Right cardiac atrium (tissue), 5 donors: ENCODE measurements at places on chromosomes 6 and 20. TPM values are rescaled to one million over a fixed set of nuclear protein-coding genes. Genes with fewer than 3 reads are reported as not detected.

The MEI4 gene
- 1.8 TPM for total RNA-seq

- no peak for DNase-seq
Observed at GRCh38 chr6:93731306-93731705, 311.9 kb upstream of the EPHA7 start.

DNA sequence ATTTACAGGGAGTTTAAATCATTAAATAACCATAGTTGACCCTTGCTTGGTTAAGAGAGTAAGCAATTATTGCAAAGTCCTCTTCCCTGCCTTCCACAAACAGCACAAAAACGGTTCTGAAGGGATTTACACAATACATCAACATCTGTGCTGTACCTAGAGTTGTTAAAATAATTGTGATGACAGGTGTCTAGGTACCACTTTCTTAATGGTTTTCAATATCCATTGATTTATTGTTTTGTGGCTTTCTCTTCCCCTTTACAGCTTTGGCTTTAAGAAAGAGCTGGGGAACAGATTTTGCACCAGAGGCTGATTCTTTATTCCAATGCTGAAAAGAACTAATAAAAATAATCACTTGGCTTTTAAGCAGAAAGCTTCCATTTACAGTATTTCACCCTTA, 598 bp upstream of the SOX4 start:
- no peak for DNase-seq

DNA sequence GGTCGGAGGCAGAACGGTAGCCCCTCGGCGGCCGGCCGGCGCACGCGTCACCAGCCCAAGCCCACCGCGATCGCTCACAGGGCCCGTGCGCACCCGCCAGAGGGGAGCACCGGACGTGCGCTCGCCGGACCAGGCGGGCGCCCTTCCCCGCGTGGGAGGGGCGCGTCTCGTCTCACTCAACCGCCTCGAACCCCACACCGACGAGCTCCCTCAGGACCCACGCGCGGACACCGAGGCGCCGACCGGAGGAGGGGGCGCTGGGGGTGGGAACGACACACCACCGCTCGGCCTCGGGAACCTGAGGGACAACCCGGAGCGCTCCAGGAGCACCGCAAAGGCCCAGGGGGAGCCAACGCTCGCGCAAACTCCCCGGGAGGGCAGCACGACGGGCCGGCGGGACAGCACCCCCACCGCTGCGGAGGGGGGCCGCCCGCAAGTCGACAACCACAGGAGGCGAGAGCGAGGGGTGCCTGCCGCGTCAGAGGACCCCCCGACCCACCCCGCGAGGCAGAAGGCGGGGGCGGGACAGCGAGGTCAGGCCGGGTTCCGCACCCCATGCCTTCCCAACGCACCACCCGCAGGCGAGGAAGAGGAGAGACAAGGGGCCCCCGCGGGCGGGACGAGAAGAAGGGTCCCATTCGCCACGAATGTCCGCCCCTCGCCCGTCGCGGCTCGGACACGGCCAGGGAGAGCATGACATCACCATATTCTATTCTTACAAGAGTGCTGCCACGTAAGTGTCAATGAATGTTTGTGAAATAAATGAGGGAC, 512.7 kb upstream of the ZNF337 start:
- peak; percentile 28 for DNase-seq

The GGTLC1 gene
- not detected for total RNA-seq

The SLC17A1 gene
- not detected for total RNA-seq

DNA sequence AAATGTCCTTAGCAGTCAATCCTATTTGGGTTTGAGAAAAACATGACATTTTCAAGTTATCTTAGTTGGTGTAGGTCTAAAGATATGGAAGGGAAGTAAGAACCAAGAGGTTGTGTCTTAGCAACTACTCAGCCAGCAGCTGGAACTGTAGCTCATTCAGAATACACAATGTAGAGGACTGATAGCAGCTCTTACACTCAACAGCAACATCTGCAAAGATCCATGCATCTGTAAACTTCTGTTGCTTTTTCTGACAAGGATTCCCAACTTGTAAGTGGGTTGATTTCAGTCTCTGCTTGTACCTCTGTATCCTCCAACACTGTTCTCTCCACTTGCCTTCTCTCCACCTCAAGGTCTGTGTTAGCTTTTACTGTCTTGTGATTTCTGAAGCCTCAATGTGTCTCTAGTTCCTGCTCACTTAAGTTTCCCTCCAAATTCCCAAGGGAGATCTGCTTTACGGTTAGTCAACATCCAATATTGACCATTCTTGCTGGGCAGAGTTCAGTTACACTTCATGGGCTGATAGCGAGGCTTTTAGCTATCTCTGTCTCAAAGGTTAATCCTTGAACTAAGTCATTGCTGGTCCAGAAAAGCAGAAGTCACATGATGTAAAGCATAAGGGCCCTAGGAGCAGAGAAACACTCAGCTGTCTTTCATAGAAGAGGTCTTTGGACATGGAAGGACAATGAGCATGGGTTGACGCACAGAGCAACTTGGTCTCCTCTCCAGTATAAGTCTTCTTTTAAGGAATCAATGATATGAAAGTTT, 71.6 kb upstream of the LGSN start:
- DNase-seq = no peak

DNA sequence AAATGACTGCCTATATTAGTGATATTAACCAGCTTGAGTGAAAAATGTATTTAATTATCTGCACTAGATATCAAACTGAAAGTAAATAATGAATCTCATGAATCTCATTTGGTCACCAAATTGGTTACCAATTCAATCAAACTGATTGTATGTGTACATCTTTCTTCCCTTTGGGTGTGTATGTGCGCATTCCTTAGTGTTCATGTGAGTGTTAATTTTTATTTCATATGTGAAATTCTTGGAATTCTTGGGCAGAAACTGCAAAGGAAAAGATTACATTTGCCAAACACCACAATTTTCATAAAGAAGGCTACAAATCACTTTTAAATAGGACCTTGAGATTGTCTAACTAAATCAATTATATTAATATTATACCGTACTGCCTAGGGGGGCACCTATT, 648.4 kb upstream of the MARCKS start:
- no peak for DNase-seq

DNA sequence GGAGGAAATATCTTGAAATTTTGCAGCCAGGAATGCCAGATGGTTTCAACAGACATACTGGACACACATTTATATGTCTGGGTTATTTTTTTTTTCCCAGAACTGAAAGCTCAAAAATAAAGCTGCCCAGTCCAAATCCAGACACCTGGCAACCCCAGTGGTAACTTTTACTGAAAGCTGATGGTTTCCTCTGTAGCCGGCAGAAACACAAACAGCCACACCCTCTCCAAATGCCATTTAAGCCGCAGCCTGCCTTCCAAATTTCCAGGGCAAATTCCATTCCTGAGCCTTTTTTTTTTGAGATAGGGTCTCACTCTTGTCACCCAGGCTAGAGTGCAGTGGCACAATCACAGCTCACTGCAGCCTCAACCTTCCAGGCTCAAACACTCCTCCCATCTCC, 6.5 kb upstream of the PREX1 start:
- no peak for DNase-seq

The ZNF165 gene
- total RNA-seq = 0.41 TPM

DNA sequence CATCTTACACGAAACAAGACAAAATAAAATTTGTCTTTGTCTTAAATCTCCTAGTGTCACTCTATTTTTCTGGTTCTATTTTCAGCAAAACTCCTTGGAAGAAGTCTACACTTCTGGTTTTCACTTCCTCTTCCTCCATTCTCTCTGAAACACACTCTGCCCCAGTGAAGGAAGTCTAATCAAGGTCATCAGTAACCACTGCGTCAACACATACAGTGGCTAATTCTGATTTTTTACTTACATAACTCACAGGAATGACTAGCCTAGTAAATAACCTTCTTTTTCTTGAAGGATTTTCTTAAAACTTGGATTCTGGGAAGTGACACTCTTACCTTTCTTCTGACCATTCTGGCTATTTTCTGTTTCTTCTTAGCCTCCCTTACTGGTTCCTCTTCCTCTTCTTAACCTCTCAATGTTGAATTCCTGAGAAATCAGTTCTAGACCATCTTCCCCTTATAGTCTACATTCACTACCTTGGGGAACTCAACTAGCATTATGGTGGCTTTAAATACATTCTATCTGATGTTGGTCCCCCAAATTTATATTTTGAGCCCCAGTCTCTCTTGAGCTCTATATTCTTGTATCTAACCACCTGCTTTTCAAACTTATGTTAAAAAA, 37.5 kb downstream of the AIG1 start:
- no peak for DNase-seq

- peak; percentile 22 for DNase-seq
Observed at GRCh38 chr6:160104821-160105517, 16.6 kb upstream of the SLC22A1 start.

- no peak for DNase-seq
Observed at GRCh38 chr6:68235326-68235784, 399.7 kb upstream of the ADGRB3 start.

The PBX2 gene
- total RNA-seq = 44.1 TPM

GRCh38 chr6:48429021-48429420, 318.0 kb upstream of the PTCHD4 start:
- no peak for DNase-seq

GRCh38 chr6:27275025-27275956, 27.8 kb downstream of the PRSS16 start:
- no peak for DNase-seq

- no peak for DNase-seq
Observed at GRCh38 chr20:20212675-20213096, 155.2 kb upstream of the INSM1 start.

The SYCP2L gene
- 0.51 TPM for total RNA-seq

- no peak for DNase-seq
Observed at GRCh38 chr20:3699037-3699436, 13.4 kb downstream of the SIGLEC1 start.

The PTCHD4 gene
- 0.91 TPM for total RNA-seq

DNA sequence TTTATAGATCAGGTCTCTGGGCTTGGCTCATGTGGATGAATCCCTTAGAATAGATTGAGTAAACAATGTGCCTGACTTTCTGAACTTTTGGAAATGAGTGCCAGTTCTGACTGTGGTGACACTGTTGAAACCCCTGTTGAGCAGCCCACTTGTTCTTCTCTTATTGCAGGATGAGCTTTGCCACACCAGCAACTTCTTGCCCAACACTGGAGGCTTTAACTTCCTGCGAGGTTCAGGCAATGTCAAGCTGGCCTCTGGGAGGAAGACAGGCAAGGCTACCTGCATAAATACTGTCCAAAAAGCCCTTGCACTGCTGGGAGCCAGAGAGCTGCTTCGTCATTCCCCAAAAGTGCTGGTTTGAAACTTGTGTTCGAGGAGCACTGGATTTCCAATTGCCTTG, 32.8 kb upstream of the SMIM8 start:
- no peak for DNase-seq

The KCNQ5 gene
- 0.68 TPM for total RNA-seq

DNA sequence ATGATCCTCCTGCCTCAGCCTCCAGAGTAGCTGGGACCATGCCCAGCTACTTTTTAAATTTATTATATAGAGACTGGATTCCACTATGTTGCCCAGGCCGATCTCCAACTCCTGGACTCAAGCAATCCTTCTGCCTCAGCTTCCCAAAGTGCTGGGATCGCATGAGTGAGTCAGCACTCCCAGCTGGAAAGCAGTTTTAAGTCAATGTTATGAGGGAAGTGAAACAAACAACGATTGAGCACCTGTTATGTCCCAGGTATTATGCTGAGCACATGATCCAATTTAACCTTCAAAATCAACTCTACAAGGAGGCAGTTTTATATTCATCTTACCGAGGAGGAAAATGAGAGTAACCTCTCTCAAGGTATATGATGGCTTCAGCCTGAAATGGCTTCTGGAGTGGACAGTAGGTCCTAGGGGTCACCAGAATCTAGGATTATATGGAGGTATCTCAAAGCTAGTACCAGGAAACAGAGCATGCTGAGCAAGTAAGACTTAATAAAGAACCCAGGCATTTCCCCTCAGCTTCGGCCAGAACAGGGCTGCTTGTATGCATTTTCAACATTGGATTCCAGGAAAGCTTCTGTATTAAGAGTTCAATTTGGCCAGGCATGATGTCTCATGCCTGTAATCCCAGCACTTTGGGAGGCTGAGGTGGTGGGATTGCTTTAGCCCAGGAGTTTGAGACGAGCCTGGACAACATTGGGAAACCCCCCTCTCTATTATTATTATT, 55.0 kb downstream of the EDN1 start:
- no peak for DNase-seq

DNA sequence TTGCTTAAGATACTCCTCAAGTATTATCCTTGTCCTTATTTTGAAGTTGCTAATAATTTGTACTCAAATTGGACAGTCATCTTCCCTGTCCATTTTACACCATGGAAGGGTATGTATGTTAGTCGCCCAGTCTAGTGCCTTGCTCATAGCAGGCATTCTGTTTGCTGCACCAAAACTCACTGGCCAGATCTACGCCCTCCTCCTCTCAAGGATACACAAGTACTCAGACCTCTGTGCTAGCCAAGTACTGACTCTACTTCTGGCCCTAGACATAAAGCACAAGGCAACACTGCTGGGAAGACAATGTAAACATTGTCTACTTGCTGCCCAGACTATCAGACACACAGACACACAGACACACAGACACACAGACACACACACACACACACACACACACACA, 57.7 kb downstream of the DNAAF9 start:
- DNase-seq = no peak

DNA sequence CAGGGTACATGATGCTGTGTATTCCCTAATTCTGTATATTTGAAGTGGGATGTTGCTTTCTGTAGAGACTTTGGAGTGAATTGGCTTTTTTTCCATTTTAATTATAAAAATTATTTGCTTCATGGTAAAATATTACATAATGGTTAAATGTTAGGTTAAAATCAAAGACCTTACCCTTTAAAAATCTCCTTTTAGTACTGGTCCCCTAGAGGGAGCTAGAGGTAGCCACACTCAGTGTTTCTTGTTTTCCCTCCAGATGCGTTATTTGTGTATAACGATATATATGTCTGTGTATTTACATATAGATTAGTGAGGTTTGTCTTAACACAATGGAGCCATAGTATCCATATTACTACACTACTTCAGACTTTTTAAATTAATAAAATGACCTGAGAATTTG, 146.7 kb downstream of the PLCB4 start:
- no peak for DNase-seq

DNA sequence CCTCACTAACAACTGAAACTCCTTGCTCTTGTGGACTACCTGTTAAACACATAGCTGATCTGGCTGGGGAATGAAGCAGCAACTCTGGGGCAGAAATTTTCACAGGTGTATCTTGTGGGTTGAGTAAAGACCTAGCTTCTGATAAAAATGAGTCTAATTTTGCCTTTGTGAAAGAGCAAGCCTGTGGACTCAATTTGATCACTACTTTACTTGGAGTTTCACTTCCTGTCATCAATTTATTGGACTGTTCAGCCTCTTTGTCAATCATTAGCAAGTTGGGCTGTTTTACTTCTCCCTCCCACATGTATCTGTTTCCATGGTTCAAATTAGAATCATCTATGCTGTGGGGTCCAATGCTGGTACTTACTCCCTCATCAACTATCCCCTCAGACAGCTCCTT, 29.6 kb upstream of the CRIP3 start:
- no peak for DNase-seq

The OTOR gene
- total RNA-seq = not detected

DNA sequence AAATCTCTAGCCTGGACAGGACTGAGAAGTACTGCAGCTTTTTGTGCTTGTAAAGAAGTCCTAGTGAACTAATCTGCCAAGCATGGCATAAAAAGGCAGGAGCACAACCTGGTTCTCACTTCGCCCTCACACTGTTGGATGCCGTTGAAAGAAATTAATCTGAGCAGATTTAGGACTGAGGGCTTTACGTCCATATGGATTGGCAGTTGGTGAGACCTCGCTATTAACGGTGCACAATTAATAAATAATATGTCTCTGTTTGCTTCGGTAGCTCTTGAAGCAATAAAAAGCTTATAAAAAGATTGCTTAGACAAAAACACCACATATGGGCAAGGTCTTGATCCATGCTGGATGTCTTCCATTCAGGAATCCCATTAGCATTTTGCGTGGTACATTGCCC, 185.6 kb upstream of the EPHA7 start:
- DNase-seq = no peak

- DNase-seq = no peak
Observed at GRCh38 chr6:127951172-127951917, 50.5 kb upstream of the THEMIS start.
